ENCODE measurements at places on chromosomes 6 and 20.

GRCh38 chr6:146868671-146869209 lies 270.0 kb downstream of the ADGB start:
- DNase-seq, result no peak

- no peak for DNase-seq
These were observed 3.9 kb downstream of the PLCG1 start for GRCh38 chr20:41141153-41141815.

- no peak for DNase-seq
These were observed 29.7 kb downstream of the PREX1 start for GRCh38 chr20:48797850-48798747.

DNA sequence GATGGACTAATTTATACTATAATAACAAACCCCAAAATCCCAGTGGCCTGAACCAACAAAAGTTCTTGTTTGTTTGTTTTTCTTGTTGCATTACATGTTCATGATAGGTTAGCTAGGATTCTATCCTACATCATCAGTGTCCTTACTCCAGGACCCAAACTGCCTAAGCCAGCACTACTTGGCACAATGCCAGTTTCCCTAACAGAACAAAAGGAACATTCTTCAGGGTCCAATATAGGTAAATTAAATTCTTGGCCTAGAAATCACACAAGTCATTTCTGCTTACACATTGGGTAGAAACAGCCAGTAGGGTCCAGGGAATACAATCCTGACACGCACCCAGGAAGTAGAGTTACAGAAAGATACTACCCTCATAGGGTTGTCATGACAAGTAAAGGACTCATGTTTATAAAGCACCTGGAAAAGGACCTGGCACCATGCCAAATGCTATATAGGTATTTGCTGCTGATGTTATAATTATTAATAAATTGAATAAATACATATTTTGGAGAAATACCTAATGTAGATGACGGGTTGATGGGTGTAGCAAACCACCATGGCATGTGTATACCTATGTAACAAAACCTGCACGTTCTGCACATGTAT lies 38.8 kb downstream of the RCAN2 start:
- DNase-seq, result no peak

DNA sequence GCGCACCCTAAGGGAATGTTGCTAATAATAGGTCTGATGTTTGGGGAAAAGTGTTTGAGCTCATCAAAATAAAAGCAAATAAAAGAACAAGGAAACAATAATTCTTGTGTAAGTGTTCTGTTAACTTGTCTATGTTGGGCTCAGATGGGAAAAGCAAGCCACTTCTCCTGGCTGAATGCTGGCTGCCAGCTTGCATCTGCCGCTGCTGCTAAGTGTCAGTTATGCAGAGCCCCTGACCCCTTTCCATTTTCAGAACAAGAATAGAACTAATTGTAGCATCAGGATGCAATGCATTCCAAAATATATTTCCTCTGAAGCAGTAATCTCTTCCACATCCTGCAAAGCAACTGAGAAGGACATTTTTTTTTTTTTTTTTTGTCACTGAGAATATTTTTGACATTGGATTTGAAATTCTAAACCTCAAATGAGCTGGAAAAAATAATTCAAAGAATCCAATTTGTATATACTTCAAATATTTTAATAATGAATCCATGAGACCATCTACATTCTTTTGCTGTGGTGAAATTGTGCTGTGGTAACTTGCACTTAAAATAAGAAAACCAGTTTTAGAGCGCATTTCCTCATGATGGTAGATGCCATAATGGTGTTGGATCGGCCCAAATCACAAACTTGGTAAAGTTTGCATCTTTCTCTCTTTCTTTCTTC lies 43.9 kb upstream of the DEK start:
- DNase-seq, result peak; percentile 51

DNA sequence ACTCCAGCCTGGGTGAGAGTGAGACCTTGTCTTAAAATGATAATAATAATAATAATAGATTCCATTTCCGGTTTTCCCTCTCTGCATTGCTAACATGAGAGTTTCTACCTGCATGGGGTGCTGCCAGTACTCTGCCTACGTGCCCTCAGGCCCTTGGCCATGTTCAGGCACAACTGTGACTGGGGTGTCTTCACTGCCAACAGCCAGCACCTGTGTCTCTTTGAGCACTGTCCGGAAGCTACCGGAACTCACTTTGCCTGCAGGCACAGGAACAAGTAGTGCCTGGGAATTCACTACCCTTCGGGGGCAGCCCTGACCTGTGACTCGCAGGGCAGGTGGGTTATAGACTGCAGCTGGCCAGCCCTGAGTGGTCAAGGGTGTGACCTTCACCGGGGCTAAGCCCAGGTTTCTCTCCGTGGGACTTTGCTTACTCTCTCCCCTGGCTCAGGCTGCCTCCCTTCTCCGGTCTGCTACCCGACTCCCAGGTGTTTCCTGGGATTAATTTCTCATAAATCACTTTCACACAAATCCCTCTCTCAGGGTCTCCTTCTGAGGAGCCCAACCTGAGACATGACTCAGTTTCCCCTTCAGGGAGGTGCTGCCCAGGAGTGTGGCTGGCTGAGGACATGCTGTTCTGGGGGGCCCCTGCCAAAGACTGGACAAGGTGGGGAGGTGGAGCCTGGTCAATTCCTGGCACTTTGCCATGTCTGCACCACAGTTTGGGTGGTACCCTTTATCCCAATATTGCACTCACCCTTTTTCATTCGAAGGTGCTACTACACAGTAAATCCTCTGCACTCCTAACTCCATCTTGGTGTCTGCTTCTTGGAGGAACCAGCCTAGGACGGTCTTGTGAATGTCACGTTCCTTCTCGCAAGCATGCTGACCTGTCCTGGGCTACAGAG lies 79.5 kb upstream of the RALGAPA2 start:
- no peak for DNase-seq

DNA sequence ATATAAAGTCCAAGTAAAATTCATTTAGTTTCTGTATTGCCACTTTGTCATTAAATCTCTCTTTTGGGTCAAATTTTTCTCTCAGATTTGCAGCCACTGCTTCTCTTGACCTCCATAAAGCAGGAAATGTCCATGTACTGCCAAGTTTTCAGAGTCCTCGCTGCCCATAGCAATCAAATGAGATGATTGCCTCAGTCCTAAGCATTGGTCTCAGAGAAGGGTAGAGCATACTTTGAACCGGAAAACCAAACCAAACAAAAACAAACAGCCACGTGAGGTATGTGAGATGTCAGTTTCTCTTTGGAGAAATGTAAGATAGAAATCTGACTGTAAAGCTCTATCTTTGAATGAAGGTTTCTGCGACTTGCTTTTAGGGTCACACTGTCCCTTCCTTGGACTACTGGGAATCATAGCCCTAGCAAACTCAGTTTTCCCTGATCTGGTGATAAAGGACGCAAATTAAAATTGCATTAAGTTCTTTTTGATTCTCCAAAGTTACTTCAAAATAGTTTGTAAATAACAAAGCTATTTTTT lies 505.4 kb upstream of the CITED2 start:
- peak; percentile 41 for DNase-seq

- no peak for DNase-seq
These were observed 398.4 kb upstream of the ID4 start for GRCh38 chr6:19438566-19439353.

- DNase-seq, result no peak
These were observed 324.2 kb upstream of the MAN1A1 start for GRCh38 chr6:119673741-119674140.

DNA sequence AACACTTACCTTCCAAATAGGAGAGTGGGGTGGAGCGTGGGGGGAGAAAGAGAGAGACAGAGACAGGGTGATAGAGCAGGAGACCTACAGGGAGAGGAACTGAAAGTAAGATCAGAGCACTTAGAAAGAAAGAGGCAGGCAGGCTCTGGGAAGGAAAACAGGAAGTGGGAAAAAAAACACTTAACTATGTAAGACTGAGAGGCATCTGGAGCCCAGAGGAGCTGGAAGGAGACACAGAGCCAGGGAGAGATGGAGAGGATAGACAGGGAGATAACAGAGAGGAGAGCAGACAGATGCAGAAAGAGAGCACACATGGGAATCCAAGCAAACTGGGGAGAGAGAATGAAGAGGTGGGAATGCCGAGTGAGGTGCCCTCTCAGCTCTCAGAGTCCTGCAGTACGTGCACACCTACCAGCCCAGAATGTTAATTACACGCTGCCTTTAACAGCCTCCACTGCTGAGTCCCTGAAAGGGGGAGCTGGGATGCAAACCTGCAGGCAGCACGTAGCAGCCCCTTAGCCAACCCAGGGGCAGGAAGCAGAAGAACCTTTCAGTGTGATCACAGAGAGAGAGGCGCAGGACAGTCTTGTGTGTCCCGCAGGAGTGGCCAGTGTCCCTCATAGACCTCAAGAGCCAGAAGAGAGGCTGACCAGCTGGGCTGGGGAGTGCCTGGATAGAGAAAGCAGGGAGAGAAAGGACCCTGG lies 132.7 kb upstream of the LRFN2 start:
- no peak for DNase-seq

GRCh38 chr6:161302949-161303348 lies 29.1 kb upstream of the AGPAT4 start:
- DNase-seq, result no peak

DNA sequence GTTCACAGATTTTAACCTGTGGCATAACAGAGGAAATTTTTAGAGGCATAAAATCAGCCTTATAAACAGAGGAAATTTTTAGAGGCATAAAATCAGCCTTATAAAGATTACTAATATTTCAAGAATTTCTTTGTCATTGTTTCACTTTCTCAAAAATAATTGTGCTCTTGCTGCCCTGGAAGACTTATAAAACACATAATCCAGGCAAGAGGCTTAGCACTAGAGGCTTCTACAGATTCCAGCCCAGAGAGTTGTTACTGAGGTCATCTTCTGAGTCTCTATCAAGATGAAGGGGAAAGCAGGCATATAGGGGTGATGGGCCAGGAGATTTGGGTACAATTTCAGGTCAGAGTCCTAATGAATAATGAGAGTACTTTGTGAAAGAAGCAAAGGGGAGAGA lies 85.7 kb downstream of the RFPL4B start:
- no peak for DNase-seq

DNA sequence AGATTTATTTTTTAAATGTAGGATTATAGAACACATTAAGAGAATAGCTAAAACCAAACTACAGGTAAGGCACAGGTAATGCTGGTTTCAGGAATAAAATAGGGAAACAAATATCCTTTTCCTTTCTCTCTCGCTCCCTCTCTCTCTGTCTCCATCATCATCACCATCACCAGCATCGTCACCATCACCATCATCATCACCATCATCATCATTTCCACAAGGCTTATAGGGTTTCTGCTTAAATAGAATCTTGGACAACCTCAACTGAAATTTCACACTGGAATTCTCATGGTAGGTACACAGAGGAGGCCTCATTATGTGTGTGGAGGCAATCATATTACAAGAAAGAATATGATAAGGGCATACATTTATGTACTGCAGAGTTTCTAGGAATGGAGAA lies 823.6 kb downstream of the MAFB start:
- no peak for DNase-seq

DNA sequence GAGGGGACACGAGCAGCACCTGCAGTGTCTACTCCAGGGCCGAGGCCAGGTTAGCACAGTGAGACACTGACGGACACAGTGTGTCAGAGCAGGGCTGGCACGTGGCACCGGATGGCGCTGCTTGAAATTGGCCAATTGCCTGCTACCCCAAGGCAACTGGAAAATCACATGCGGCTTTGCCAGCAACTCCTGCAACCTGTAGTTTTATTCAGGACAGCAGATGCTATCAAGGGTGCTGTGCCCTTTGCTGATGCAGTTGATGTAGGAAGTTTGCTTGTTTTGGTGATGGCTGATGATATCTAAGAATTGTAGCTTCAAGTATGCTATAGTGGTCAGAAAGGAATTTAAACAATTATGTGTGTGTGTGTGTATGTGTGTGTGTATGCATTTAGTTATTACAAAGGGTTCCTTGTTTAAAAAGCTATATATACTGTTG lies 25.9 kb downstream of the RIN2 start:
- peak; percentile 55 for DNase-seq

- DNase-seq, result no peak
These were observed 1027.4 kb upstream of the FLRT3 start for GRCh38 chr20:15364781-15365180.

DNA sequence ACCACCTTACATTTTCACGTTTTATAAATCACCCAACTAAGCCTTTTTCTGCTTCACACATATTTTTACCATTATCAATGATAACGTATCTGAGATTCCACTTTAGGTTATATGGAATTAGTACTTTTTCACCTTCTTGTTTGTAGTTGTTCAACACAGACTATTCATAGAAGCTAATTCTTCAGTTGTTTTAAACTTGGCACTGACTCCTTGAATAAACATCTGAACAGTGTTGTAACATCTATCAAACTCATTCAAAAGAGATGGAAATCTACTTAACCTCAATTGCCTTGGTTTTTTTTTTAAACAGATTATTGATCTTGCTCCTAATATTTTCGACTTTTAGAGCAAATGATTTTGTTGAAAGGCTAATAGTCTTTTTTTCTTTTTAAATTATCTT lies 34.2 kb downstream of the PTPRA start:
- no peak for DNase-seq

- no peak for DNase-seq
These were observed 12.5 kb downstream of the CST7 start for GRCh38 chr20:24961384-24962181.

GRCh38 chr6:68572525-68572924 lies 62.6 kb upstream of the ADGRB3 start:
- DNase-seq, result peak; percentile 35

DNA sequence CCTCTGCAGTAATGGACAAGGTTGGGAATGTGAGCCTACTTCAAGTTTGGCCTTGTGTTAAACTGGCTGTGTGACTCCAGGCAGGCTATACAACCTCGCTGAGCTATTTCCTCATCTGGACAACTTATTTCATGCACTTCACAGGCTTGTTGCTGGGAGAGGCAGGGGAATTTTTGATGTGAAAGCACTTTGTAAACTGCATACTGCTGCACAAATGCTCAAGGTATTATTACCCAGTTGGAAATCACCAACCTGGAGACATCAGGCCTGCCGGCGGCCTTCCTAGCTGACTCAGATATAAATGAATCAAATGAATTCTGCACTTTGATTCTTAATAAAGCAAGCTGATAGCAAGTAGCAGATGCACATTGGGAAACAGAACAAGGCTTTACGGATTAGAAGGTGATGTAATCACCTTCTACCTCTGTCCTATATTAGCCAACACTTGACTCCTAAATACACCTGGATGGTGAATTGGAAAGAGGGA lies 10.1 kb downstream of the JARID2 start:
- peak; percentile 58 for DNase-seq

DNA sequence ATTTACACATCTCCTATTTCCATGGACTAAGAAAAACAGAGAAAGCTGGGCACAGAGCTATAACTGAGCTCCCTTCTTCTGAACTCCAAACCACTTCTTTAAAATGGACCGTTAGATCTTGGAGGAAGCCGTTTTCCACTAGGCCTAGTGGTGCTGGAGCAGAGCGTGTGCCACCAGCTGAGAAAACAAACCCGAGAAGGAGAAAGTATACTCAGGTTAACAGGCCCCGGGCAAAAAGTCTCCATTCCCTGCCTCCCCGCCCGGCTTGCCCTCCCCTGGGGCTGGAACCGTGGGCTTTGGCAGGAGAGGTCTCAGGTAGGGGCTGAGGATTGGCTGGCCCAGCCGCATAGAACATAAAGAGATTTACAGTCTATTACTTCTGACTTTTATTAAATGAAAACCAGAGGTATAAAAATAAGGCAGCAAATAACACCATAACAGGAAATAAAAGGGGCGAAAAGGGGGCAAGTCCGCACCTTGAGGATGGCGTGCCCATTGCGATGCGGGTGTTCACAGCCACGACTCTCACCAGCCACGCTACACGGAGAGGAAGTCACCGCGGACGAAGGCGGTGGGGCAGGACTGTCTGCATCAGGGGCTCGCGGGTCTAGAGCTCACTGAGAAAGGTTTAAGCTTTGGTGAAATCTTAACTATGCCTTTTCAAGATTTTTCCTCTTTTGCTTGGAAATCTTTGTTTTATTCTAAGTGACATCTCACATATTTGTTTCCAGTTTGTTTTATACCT lies 191.2 kb upstream of the GMDS start:
- no peak for DNase-seq
